Left renal cortex interstitium (tissue), 4 donors: ENCODE measurements at places on chromosomes 11 and 22.

DNA sequence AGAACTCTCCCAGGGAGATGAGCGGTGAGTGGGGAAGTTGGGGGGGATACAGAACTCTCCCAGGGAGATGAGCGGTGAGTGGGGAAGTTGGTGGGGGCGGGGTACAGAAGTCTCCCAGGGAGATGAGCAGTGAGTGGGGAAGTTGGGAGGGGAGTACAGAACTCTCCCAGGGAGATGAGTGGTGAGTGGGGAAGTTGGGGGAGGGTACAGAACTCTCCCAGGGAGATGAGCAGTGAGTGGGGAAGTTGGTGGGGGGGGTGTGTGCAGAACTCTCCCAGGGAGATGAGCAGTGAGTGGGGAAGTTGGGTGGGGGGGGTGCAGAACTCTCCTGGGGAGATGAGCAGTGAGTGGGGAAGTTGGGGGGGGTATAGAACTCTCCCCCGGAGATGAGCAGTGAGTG lies 186.5 kb downstream of the SHANK2 start:
- no peak for DNase-seq

DNA sequence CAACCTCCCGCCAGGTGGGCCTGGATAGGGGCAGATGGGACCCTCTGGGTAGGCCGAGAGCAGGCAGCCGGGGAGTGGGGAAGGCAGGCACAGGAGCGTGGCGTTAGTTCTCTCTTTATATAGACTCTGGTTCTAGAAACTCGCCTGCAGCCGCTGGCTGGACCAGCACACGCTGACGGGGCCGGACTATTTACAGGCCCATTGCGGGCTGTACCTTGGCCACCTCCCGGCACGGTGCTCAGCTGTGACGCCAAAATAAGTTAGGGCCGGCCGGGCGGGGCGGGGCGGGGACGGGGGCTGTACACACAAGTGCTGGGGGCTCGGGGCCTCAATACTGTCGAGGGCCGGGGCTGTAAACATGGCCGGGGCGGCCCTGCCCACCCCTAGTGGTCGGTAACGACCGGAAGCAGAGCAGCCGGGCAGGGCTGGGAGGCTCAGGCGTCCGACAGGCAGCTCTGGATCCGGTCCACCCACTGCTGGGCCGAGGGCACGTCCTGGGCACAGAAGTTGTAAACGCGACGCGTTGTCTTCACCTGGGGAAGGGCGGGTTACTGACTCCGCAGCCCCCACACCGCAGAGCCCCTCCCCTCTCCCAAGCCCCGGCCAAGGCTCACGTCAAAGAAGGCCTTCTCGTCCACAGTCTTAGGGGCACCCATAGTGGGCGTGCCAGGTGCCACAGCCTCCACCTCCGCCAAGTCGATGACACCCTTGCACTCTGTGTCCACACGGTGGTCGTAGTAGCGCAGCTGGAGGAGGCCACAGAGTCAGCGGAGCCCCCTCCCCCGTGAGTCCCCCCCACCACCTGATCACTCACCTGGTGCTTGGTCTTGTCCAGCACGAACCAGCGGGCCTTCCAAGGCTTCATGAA lies 27.9 kb downstream of the SBF1 start:
- DNase-seq = no peak

- no peak for DNase-seq
These were observed 14.1 kb upstream of the IL2RB start for GRCh38 chr22:37163575-37164504.

DNA sequence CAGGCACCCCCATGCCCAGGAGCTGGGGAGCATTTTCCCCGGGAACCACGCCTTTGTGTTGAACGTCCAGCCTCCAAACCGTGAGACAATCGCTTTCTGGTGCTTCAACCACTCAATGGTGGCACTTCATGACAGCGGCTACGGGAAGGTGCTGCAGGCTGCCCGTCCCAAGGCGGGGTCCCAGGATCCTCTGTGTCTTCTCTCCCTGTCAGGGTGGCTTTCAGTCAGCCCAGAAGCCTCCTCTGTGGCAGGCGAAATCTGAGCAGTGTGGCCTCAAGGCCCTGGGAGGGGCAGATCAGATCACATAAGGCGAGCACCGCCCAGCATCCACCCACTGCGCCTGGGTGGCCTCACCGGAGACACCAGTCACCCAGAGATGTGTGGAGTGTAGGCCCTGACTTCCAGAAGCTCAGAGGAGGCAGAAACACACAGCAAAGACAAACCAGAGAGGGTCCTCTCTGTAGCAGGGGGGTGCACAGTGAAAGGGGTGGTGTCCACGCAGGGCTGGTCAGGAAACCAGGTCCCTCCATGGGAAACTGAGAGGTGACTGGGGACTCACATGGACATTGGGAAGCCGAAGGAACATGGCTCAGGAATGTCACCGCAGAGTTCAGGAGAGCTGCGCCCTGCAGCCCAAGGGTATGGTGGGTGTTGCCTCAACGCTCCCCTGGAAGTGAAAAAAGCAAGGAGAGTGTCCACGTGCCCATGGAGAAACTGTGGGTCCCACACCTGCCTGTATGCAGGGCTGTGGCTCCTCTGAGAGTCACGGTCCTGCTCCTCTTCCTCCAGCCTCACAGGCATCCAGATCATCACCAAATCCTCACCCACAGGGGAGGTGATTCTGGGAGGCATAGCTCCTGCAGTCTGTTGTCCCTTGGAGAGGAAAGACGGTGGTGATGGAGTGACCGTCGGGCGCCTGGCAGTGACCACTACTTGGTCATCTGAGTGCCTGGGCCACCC lies 1420.7 kb downstream of the TBC1D22A start:
- no peak for DNase-seq
